ENCODE measurements at places on chromosomes 11 and 22. TPM values are rescaled to one million over a fixed set of nuclear protein-coding genes. Genes with fewer than 3 reads are reported as not detected.

LIPT2 gene
- total RNA-seq: 7.3 TPM

DNA sequence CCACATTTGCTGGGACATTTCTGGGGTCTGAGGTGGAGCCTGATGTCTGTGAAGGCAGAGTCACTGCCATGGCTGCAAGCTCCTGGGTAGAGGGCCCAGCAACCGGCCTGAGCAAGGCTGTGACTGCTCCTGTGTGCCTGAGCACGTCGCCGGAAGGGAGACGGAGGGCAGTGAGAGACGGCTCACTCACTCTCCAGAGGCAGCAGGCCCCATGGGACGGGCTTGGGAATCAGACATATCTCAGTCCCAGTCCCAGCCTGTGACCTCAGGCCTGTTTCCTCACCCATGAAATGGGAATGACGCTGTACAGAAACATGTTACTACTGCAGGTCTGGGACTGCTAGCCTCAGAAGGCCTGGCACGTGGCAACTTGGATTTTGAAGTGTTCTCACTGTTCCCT is 36.4 kb upstream of the RASL10A start:
- no peak for DNase-seq

GRCh38 chr11:105670811-105671210 is 60.9 kb downstream of the GRIA4 start:
- no peak for DNase-seq

DNA sequence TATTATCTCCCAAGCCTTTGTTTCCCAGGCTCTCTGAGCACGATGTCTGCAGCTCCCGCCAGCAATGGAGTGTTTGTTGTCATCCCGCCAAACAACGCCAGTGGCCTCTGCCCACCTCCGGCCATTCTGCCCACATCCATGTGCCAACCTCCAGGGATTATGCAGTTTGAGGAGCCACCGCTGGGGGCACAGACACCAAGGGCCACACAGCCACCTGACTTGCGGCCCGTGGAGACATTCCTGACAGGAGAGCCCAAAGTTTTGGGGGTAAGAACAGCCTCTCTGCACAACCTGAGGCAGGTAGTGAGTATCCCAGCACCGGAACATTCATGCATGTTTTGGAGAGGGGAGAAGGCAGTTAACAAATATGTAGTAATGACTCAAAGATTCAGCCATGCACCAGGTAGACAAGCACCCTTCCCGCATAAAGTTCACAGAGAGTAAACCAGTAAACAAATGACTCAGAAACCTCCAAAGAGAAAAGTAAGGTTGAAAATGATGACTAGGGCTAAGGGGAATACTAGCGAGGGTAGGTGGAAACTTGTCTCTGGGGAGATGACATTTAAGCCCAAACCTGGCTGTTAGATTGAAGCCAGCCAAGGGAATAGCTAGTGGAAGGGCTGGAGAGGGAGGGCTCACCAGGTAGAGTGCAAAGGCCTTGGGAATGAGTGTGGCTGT is 7.2 kb downstream of the MS4A15 start:
- no peak for DNase-seq

DNA sequence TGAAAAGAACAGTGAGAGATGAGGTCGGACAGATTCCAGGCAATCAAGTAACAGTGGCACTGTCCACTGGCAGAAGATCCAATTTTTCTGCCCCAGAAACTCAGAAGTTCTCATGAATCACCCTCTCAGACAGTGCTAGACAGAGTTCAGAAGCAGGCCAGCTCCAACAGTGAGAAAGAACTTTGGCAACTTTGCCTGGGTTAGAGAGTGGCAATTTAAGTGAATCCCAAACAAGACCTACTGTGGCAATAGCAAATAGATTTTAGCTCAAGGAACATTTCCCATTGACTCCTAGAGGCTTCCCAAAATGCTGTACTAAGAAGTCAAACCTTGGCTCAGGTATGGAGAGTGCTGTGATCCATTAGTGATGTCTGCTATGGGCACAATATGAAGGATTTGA is 12.3 kb downstream of the CD44 start:
- no peak for DNase-seq
